ENCODE measurements at places on chromosomes 3 and 15.

DNA sequence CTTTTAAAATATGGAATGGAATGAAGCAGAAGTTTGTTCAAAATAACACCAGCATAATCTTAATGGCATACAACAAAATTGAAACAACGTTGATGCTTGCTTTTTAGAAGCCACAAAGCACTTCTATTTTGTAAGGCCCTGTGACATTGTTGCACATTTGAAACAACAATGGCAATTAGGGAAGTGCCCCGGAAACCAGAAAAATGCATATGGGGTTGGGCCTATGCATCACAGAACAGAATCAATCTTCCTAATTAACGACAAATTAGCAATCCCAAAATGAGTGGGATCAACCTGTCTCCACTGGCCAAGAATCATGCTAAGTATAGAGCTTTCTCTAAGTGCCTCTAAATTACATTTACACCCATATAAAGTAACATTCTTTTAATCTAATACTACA, 168.9 kb downstream of the MEIS2 start:
- no peak for DNase-seq

- no peak for DNase-seq
Measured at GRCh38 chr15:80559320-80559693, 135.8 kb upstream of the ABHD17C start.

- DNase-seq = peak; percentile 37
Measured at GRCh38 chr3:160842021-160843005, 86.3 kb downstream of the PPM1L start.

- DNase-seq = peak; percentile 10
Measured at GRCh38 chr3:81580355-81580754, 181.1 kb downstream of the GBE1 start.

DNA sequence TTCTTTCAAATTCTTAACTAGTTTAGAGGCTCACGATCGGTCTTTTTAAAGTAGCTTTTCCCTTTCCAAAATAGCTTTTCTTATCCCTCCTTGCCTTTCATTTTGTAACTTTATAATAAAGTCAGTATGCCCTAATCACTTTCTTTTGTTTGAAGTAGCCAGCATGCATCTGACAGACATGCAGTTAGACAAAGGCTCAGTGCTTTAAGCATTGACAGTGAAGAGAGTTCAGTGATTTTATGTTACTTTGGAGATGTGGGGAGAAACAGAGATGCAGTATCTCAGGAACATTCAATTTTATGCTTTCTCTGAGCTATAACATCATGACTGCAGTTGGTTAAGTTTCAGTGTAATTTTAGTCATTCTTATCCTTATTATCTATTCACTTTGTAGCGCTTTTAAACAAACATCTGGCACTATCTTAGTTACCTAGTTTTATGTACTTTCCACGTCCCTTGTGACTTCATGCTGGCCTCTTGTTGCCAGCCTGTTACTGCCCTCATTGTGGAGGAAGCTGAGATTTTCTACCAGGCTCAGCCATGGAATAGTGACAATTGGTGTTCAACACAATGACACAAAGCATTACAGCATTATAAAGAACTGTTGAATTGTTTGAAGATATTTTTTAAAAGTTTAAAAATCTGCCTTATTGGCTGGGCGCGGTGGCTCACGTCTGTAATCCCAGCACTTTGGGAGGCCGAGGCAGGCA, 90.3 kb downstream of the AKAP13 start:
- DNase-seq = no peak

- no peak for DNase-seq
Measured at GRCh38 chr3:12312010-12312409, 23.1 kb downstream of the PPARG start.

- DNase-seq = no peak
Measured at GRCh38 chr3:15315003-15315402, 17.4 kb downstream of the SH3BP5 start.

DNA sequence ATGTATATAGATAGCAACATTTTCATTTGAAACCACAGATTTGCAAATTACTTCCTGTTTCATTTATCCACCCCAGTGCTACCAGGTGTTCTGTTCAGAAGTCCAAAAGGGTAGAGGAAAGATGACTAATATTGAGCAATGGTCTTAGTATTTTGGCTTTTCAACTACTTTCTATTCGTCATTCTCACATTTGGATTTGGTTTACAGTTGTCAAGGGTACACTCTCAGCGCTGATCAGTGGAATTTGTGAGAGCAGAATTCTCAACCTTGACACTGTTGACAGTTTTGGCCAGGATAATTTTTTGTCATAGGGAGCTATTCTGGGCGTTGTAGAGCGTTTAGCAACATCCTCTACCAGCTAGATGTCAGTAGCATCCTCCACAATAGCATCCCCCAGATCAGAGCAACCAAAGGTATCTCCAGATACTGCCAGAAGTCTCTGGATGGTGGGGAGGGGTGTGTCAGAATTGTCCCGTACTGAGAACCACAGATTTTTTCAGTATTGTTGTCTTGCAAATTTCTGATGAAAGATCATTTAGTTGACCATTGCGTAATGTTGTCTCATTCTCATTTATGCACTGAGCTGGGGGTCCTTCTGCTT, 4.2 kb downstream of the HMCES start:
- no peak for DNase-seq

GRCh38 chr3:139213936-139214335, 129.9 kb upstream of the MRPS22 start:
- no peak for DNase-seq

GRCh38 chr3:47678446-47679338, 100.0 kb upstream of the CSPG5 start:
- no peak for DNase-seq

DNA sequence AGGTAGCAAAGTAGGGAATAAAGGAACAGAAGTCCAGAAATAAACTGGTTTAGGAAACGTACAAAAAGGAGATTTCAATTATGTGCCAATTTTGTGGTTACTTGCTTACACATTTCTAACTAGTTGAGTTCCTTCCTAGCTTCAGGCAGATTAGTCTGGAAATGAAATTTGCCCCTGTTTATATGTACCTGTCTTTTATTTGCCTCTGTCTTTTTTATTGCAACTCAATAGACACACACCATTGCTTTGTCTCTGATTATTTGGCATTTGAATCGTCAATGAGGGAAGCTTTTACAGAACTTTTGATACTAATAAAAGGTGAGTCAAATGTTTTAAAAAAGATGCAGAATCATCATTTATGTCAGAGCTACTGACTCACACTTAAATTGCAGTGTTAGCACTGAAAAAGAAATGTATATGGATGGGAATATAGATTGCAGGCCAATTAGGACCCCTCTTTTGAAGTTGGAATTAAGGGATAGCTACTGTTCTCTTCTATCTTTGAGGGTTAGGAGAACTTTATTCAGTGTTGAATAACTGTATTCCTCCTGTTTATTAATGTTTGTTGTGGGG, 60.5 kb downstream of the TRAK1 start:
- DNase-seq = no peak

DNA sequence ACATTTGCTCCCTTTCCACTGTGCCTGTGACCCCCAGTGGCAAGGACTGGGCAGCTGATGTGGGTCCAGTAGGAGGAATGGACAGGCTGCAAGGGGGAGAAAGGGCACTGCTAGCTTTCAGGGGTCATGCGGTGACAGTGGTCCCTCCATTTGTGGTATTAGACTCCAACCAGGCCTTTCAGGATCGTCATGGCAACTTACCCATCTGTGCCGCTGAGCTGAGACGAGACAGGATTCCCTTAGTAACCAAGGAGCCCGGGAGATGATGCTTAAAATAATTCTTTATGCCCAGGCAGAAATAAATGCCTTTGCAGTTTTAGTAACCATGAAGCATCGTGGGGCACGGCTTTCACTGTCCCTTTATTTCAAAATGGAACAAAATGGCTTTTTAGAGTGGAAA, 15.9 kb upstream of the MRPL3 start:
- no peak for DNase-seq

GRCh38 chr15:45205192-45205591, 17.4 kb upstream of the SHF start:
- peak; percentile 73 for DNase-seq

- no peak for DNase-seq
Measured at GRCh38 chr3:197167549-197167948, 130.9 kb downstream of the DLG1 start.

- DNase-seq = no peak
Measured at GRCh38 chr3:134445636-134446035, 40.1 kb downstream of the ANAPC13 start.

DNA sequence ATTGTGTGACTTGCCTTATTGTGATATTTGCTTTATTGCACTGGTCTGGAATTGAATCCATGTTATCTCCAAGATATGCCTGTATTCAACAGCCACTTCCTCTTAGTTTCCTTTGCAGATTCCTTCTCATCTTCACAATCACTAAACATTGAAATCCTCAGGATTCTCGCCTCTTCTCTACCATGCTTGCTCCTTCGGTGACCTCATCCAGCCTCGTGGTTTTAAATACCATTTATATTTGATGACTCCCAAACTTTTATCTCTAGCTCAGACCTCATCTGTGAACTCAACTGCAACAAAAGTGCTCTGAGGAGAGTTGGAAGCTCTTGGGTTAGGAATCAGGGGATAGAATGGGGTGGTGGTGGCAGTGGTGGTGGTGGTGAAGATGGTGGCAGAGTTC, 19.9 kb downstream of the POLR2M start:
- DNase-seq = no peak

DNA sequence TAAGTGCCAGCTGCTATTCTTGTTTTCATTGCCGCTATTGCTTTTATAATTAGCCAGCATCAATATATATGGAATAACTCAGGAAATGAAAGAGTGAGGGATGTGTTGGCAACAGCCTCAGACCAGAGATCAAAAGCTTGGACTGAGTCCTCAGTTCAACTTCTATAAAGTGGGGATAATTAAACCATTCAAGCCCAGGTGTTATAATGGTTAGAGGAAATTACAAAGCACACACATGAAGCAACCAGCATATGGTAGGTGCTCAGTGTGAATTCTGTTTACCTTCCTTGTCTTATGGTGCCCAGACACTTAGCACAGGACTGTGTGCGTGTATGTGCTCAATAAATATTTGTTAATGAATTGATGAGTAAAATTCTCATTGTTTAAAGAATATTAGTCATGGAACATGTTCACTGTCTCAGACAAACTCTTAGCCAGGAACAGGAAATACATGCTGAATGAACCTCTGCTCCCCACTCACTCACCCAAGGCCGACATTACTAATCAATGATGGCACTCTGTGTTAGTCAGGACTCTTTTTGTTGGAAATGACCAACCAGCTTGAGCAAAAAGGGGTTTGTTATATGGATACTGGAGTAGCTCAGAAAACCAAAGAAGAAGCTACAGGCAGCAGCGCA, 16.7 kb upstream of the CCDC174 start:
- no peak for DNase-seq

GRCh38 chr15:39828374-39828931, 45.8 kb upstream of the FSIP1 start:
- peak; percentile 60 for DNase-seq

GRCh38 chr15:90931575-90931827, 848 bp downstream of the HDDC3 start:
- DNase-seq = no peak

- DNase-seq = peak; percentile 82
Measured at GRCh38 chr15:98850961-98851572, 156.5 kb downstream of the PGPEP1L start.

DNA sequence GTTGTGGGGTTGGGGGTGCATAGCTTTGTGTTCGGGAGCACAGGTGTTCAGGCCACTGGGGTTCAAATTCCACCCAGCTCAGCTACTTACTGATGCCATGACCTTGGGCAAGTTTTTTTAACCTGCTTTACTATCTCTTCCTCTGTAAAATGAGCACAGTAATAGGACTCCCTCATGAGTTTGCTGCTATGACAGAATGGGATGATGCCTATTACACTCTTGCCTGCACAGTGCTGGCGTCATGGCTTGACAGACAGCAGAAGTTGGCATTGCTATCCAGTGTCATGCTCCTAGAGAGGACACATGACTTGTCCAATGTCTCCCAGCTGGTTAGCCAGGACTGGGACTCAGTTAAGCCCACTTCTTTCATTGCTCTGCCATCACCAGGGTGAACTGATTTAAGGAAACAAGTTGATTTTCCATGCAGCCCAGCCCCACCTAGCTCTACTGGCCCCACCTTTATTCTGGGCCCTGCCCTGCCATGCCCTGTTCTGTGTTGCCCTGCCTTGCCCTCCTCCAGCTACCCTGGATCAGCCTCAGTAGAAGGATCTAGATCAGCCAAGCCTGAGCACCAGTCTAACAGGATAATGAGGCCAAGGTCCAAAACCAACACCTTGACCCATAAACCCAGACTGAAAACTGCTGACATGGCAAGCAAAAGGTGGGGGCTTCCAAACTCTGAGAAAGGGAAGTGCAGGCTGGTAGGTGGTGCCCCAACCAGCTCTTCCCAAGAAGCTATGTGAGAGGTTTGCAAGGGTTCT, 155.8 kb upstream of the ATP11B start:
- DNase-seq = no peak

GRCh38 chr15:33148129-33148751, 46.3 kb downstream of the FMN1 start:
- DNase-seq = no peak

DNA sequence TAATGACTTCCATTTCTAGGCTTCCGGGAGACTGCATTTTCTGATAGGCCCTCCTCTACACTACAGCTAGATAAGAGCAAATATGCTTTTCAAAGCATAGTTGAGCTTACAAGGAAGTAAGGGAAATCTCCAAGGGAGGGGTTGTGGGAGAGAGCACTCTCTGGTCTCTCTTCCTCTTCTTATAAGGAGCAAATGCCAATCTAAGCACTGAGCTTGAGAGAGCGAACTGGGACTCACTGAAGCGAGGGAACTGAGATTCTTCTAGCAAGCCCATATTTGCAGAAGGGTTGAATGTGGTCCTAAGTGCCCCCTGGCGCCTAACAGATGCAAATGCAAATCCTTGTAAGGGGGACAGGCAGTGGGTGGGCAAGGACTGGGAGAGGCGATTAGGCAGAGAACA, 164.8 kb downstream of the ERC2 start:
- peak; percentile 71 for DNase-seq
